ENCODE measurements at places on chromosomes 5 and 9.
A peak's percentile ranks its signal among the peaks of the same experiment; 100 is the strongest.

- peak; percentile 62 for DNase-seq
These were observed 24.0 kb downstream of the GALNT10 start for GRCh38 chr5:154214371-154215106.

DNA sequence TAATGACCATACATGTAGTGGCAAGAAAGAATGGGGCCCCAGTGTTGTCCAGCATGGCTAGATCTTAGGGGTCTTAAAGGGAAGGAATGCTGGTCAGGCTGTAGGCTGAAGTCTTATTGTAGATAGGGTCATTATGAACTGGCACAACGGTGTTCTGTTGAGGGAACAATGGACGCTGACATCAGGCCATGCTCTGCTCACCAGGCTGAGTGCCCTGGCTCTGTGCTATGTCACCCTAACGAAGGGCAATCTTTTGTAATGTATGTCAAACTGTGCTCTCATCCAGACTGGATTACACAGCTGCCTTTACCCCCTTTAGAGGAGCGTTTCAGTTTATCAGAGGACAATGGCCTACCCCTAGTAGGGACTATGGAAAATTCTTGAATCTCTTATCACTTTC, 14.6 kb upstream of the ZNF608 start:
- no peak for DNase-seq

DNA sequence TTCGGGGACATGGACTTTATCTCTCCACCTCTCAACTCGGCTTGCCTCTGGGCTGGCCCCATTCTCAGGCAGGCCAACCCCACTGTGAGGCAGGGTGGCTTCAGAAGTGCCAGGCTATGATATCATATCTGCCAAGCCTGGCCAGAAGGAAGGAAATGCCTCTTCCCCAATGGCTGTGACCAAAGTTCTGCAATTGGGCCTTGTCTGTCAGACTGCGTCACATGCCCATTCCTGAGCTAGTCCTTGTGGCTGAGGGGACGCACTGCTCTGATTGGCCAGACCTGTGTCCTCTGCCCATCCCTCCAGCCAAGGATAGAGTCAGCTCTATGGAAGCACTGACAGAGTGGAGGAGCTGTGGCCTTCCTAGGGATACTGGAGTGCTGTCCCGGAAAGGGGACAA, 11.9 kb downstream of the SMIM23 start:
- no peak for DNase-seq

- no peak for DNase-seq
These were observed 72.2 kb upstream of the PTCH1 start for GRCh38 chr9:95588724-95589588.

DNA sequence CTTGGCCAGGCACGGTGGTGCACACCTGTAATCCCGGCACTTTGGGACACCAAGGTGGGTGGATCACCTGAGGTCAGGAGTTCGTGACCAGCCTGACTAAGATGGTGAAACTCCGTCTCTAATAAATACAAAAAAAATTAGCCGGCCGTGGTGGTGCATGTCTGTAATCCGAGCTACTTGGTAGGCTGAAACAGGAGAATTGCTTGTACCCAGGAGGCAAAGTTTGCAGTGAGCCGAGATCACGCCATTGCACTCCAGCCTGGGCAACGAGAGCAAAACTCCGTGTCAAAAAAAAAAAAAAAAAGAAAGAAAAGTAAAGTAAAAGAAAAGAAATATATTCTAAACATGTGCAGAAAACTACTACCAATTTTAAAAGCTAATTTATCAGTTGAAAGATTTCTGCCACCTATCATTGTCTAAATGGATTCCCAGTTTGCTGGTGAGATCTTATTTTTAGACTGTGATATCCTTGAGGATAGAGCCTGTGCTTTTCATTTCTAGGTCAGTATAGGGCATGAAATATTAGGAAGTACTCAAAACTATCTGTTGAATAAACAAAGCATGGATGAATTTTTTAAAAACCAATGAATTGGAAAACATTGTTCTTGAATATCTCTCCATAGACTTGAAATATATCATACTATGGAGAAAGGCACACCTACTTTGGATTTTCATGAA, 86.9 kb downstream of the NFIB start:
- DNase-seq = no peak

- no peak for DNase-seq
These were observed 263.9 kb downstream of the PAPPA start for GRCh38 chr9:116417464-116417863.

- peak; percentile 11 for DNase-seq
These were observed 1.8 kb upstream of the NTRK2 start for GRCh38 chr9:84667571-84668195.

DNA sequence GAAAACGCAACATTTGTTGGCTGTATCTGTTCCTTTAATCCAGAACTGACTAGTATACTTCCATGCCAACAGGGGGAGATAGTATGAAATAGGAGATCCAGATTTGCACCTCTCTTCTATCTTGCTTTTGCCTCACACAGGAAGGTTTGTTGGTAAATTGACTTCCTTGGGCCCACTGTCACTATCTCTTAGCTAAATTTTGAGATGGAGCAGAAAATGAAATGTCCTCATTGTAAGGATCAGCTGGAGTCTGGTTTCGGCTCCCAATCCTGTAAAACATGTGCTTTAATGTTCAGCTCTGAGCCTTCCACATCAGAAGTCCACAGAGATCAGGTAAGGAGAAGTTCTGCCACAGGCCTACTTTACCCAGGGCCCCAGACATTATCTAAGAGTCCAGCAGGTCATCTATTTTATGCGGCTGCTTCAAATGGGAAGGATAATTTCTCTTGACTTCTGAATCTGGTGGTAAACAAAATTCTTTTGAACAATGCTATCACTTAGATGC, 176.8 kb downstream of the FER start:
- no peak for DNase-seq

- DNase-seq = no peak
These were observed 114.8 kb upstream of the ALDH1B1 start for GRCh38 chr9:38277601-38278200.

- no peak for DNase-seq
These were observed 11.3 kb downstream of the TMEM250 start for GRCh38 chr9:136107155-136107952.

DNA sequence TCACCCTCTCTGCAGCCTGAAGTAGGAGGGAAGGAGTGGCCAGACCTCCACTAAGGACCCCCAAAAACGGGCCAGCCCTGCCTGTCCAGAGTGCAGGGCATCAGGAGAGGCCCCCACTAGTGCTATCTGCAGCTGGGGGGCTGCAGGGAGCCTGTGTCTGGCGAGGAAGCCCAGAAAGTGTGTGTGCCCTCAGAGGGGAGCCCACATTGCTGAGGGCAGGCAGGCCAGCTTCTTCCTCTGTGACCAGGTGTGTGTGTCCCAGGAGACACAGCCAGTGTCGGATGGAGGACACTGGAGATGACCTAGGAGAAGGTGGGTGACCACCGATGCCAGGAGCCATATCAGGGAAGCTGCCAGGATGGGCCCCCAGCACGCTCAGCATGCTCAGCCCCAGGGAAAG, 218.7 kb downstream of the IRX2 start:
- no peak for DNase-seq

DNA sequence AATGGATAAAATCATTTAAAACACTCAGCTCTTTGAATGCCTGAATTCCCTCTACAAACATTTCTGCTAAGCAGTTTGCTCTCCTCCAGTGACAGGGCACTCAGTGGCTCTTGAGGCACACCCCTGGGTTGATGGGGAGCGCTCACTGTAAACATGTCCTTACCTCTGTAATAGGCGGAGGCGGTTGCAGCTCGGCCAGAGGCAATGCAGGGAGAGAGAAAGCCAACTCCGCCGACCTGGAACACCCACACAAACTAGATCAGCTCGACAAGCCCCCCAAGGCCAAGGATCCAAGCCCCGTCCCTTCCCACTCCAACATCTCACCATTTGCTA, 329 bp downstream of the CDC23 start:
- DNase-seq = no peak

DNA sequence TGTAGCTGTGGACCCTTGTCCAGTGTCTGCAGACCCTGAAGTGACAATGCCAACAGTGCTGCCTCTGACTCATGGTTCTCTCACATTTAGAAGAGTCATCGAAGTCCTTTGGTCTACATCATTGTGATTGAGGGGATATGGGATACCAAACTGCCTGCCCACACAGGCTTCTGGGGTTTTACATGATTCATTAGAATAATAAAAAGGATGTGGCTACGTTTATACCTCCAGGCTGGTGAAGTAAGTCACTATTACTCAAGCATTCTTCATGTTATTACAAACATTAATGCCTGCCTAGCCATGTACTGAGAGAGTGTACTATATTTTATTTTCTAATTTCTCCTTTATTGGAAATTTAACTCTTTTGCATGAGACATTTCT, 365.7 kb downstream of the SPATA31D1 start:
- peak; percentile 71 for DNase-seq

DNA sequence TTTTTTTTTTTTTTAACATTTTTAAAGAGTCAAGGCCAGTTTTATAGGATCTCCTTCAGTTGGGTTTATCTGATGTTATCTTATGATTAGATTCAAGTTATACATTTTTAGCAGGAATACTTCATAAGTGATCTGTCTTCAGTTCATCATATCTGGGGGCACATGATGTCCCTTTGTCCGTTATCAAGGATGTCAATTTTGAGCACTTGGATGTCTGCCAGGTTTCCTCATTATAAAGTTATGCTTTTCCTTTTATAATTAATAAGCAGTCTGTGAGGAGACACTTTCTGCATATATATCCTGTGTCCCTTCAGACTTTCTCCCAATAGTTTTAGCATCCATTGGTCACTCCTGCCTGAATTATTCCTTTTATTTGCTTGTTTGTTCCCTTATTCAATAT, 11.8 kb downstream of the HDHD3 start:
- DNase-seq = no peak

DNA sequence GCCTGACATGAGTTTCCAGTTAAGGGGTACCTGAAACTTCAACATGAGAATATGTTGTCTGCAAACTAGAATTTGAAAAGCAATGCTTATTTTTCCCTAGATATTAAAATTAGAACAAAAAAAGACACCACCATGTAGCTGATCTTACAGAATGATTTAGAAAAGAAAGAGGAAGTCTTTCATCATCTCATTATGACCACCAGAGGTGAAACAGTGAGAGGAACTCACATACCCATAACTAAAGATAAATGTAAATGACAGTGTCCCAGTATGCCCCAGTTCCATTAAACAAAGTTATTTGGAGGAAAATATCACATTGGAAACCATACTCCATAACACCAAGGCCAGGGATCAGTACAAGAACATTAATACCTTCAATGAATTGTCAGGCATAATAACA, 6.9 kb downstream of the TAF7 start:
- no peak for DNase-seq

GRCh38 chr5:142688281-142688989, 2.5 kb upstream of the FGF1 start:
- DNase-seq = no peak

DNA sequence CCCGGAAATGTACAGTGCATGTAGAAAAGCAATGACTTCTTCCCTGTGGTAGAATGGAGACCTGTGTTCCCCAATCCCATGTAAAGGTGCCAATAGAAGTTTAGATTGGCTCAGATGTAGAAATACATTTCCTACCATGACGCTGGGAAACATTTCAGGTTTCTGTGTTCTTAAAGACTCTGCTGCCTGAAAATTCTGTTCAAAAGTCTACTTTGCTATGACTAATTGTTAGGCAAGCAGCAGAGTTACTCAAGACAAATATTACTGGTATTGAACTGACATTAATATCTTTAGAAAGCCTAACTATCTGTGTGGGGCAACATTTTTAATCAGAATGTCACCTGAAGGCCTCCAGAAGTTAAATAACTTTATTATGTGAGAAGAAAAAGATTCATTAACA, 75.5 kb upstream of the ELL2 start:
- DNase-seq = no peak

- no peak for DNase-seq
These were observed 37.8 kb downstream of the SLC38A9 start for GRCh38 chr5:55674340-55674739.

DNA sequence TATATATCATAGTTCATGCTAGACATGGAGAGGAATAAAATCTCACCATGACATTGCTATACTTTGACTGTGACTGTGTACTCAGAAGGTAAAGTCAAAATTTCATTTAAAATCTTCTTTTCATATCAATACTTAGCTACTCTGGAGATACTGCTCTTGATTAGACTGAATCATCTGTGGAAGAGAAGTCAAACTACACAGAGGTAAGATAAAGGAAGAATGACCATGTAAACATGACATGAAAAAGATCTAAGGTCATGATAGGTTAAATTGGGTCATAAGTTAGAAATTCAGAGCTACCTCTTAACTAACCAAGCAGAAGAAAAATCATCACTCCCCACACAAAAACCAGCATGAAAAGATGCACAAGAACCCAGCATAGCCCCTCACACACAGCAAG, 44.8 kb upstream of the RLN1 start:
- no peak for DNase-seq

- no peak for DNase-seq
These were observed 77.9 kb downstream of the DMRT2 start for GRCh38 chr9:1128046-1128445.

DNA sequence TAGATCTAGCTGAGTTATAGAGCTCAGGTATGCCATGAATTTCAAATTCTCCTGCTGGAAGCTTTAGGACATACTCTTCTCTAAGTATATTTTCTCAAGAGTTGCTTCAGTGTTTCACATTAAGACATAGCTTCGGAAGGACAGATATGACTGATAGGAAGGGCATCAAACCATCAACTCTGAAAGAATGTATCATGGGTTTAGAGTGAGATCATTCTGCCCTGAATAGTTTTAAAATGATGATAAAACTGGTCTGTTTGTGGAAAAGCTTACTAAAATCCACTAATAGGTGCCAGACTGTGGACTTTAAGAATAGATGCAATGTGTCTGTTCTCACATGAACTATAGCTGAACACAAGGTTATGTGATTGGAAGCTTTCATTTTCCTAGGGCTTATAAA, 8.4 kb downstream of the SPEF2 start:
- peak; percentile 53 for DNase-seq

DNA sequence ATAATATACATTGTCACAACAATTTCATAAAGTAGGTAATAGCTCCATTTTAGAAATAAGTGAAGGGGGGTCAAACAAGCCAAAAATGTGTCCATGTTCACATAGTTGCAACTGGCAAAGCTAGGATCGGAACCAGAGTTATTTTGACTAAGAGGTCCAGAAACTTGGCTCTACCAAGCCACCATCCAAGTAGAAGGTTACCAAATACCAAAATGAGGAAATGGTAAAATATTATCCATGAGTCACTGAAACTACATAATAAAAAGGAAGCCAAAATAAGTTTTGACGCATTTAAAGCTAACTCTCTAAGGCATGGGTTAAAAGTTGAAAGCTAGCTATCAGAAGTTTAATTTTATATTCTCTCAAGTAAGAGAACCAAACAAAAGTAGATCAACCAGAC, 886.9 kb upstream of the DMAC1 start:
- DNase-seq = no peak
